ENCODE measurements at places on chromosomes 13 and 19.

DNA sequence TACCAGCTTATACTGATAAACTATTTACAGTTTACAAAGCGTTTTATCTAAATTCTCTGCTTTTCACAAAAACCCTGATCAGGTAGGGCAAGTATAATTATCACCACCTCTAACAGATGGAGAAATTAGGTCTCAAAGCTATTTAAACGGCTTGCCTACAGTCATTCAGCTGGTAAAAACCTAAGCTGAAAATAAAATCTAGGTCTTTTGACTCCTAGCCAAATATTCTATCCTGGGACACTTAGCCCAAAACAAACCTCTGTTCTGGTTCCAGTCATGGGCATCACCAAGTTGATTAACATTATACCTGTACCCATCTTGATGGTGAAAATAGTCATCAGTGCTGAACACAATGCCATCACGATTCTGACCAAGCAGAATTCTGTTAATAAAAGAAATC lies 11.4 kb downstream of the N4BP2L2 start:
- DNase-seq = no peak

GRCh38 chr19:33419788-33420130 lies 46.2 kb downstream of the CEBPG start:
- no peak for DNase-seq

DNA sequence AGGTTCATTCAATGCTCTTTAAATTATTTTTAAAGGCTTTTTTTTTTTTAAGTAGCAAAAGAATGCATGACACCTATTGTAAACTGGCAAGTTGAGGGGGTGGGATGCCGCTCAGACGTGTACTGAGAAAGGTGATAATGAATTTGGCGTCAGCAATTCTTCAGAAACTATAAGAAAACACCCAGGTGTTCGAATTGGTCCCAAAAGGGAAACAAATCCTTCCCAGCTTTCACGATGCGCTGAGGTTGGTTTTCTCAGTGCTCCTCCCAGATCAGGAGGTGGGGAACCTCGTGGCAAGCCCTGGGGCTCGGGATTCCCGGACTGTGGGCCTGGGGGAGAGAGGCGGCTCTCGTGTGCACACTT lies 543 bp upstream of the FAM124A start:
- no peak for DNase-seq

DNA sequence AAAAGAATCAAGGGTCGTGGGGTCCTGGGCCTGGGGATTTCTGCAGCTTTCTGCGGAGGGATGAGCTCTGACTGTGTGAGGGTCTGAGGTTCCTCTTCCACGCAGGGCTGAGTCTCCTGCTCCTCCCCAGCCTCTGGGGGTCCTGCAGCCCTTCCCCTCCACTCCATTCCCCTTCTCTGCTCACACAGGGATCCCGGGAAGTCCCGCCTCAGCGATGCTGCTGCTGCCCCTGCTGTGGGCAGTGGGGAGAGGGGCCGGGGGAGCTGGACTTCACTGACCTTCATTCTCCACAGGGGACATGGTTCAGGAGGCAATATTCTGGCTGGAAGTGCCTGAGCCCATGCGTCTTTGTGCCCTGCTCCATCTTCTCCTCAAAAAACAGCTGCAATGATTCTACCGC lies 26.2 kb upstream of the CD33 start:
- no peak for DNase-seq

DNA sequence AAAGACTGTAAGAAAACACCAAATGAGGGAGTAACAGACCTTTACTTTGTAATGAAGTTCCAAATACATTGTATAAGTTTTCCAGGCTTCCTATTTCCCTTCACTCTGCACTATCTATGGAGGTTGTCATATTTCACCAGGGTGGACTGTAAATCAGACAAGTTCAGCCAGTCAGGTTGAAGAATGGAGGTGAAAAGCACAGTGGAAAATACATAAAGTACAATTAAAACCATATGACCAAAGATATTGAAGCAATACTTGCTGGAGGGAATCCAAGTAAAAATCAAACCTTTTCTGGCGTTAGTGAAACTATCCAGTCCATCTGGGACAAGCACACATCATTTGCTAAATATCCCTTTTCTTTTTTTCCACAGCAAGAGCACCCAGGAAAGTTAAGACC lies 3.2 kb downstream of the LHFPL6 start:
- no peak for DNase-seq

- peak; percentile 41 for DNase-seq
These were observed 277.8 kb downstream of the FOXO1 start for GRCh38 chr13:40388617-40389016.

DNA sequence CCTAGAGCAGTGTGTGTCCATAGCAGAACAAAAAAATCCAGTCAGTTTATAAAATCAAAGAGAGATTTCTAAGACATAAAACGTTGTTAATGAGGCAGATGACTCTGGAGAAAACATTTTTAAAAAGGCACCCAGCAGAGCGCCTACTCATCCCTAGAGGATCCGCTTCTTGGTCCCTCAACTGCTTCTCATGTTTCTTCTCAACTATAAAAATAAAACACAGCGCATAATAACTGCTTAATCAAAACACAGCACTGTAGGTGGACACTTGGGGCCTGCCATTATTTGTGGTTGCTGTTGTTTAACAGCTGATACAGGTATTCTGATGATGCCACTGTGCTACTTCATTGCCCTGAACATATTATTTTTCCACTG lies 347.9 kb downstream of the FGF9 start:
- DNase-seq = no peak

DNA sequence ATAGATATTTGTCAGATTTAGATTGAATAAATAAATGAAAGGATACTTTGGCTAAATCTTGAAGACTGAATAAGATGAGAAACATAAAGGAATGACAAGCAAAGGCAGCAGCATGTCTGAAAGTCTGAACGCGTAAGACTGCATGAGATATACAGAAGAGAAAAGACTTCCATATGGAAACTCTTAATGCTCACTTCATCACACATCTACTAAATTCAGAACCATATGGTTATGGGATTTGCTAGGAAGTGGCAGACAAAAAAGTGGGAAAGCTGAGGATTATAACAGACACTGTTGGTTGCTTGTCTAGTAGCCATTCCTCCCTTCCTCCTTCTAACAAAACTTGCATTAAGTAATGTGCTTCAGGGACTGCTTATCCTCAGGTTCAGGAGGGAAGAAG lies 446.7 kb downstream of the KCTD12 start:
- DNase-seq = no peak

DNA sequence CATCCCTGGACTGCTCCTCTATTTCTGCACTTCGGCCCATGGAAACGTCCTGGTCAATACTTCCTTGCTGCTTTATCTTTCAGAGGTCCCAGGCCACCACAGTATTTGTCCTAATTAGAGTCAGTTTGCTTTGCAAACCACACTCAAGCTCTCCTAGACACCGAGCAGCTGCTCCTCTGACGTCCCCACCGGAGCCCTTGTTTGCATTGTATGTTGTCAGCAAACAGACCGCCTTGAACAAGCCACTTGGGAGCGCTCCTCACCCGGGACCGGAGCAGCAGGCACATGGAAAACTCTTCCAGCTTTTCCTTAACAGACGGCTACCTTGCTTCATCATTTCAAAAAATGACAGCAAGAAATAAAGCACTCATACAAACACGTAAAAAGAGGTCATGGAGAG lies 51.5 kb upstream of the GTF3A start:
- DNase-seq = no peak

DNA sequence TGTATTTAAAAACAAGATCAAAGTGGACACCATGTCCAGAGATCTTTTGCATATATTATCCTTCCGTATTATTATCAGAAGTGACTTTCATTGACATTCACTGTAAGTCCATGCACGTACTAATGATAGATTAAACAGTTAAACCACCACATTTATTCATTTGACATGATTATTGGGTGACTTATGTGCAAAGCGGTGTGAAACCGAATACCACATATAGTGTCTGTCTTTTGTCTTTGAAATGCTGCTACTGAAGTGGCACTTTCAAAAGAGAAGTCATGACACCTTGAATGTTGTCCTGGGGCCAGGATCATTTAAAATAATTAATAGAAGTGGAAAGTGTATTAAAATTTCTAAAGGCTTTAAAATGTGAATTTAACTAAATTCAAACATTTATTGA lies 100.1 kb downstream of the ERCC5 start:
- no peak for DNase-seq

GRCh38 chr19:44192127-44192526 lies 20.2 kb upstream of the ZNF227 start:
- DNase-seq = no peak

DNA sequence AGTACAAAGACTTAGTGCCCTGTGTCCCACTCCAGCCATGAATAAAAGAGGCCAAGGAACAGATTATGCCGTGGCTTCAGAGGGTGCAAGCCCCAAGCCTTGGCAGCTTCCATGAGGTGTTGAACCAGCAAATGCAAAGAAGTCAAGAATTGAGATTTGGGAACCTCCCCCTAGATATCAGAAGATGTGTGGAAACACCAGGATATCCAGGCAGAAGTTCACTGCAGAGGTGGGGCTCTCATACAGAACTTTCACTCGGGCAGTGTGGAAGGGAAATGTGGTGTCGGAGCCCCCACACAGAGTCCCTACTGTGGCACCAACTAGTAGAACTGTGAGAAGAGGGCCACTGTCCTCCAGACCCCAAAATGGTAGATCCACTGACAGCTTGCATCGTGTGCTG lies 2421.4 kb downstream of the PCDH9 start:
- no peak for DNase-seq

DNA sequence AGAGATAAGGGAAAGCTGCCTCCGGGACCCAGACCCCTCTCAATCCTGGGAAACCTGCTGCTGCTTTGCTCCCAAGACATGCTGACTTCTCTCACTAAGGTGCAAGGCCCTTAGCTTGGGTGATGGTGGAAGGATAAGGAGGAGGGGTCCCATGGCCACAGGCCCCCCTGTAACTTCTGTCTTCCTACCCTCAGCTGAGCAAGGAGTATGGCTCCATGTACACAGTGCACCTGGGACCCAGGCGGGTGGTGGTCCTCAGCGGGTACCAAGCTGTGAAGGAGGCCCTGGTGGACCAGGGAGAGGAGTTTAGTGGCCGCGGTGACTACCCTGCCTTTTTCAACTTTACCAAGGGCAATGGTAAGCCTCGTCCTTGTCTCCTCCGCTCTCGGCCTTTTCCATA lies 2.0 kb downstream of the CYP2F1 start:
- DNase-seq = no peak

GRCh38 chr19:34787059-34787824 lies 14.2 kb upstream of the ZNF599 start:
- DNase-seq = no peak

DNA sequence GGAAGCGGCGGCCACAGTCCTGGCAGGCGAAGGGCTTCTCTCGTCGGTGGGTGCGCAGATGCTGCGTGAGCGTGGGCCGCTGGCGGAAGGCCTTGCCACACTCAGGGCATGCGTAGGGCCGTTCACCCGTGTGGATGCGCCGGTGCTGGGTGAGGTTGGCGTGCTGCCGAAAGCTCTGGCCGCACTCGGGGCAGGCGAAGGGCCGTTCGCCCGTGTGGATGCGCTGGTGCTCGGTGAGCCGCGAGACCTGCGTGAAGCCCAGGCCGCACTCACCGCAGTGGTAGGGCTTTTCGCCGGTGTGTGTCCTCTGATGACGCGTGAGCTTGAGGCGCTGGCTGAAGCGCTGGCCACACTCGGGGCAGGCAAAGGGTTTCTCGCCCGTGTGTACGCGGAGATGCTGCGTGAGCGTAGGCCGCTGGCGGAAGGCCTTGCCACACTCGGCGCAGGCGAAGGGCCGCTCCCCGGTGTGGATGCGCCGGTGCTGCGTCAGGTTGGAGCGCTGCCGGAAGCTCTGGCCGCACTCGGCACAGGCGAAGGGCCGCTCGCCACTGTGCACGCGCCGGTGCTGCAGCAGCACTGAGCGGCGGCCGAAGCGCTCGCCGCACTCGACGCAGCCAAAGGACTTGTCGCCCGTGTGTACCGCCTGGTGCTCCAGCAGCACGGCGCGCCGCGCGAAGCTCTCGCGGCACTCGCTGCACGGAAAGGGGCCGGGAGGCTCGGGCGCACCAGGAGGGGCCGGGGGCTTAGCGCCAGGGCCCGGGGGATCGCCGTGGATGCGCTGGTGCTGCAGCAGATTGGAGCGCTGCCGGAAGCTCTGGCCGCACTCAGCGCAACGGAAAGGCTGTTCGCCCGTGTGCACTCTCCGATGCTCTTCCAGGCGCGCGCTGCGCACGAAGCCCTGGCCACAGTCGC lies 4.0 kb upstream of the UBE2M start:
- DNase-seq = peak; percentile 44

- no peak for DNase-seq
These were observed 21.7 kb upstream of the FBXL3 start for GRCh38 chr13:77048681-77049080.

DNA sequence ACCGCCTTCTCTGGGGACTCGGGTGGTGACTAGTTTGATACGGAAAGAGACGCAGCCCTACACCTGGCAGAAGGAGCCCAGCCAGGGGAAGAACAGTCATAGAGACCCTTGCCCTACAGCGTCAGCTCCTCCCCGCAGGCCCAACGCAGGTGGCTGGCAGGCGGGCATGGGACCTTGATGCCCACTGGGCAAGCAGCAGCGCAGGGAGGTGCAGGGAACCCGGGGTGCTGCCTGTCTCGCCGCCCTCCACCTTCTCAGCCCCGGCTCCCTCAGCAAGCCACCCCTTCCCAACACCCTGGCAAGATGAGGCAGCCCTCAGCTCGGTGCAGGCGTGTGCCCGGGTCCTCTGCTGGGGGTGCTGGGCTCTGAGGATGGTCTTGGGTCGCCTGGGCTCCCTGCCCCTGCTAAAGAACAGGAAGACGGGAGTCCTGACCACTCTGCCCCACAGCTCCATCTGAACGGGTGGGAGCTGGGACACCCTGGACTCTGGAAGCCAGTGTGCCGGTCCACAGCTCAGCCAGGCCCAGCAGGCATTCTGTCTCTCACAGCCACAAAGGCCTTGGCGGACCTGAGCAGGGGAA lies 9.0 kb downstream of the MIER2 start:
- DNase-seq = no peak

- DNase-seq = no peak
These were observed 7.4 kb upstream of the OXGR1 start for GRCh38 chr13:97001636-97002035.

DNA sequence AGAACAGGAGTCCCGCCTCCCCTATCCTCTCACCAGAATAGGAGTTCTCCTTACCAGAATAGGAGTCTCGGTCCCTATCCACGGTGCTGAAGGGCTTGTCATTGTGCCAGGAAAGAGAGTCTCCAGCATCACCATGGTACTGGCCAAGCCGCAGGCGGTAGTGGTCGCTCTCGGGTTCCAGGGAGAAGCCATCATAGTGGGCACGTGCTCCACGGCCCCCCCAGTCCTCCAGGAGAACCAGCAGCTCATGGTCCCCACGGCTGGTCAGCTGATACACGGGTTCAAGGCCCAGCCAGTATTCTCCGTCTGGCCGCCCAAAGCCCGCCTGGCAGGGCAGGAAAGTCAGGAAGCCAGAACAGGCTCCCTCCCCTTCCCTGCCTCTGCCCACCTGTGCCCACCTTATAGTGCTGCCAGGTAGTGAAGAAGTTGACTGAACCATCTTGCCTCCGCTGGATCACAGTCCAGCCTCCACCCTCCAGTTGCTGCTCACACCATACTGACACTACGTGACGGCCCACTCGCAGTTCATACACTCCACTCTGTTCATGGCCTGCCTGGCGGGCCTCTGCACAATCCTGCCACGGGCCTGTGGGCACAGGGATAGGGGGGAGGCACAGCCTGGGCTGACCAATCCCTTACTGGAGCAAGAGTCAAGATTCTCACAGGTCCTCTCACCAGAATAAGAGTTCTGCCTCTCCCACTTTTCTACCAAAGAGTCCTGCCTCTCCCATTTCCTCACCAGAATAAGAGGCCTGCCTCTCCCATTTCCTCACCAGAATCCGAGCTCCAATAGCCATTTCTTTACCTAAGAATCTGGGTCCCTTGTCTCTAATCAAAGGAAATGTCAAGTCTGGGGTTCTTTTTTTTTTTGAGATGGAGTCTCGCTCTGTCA lies 7.4 kb downstream of the SHFL start:
- DNase-seq = no peak

All from astrocyte (in vitro differentiated cells and primary cell).